ENCODE measurements at places on chromosomes 7 and 10.

GRCh38 chr10:111122127-111122526 is 45.3 kb downstream of the ADRA2A start:
- DNase-seq, result no peak

GRCh38 chr7:35185908-35186731 is 67.8 kb downstream of the TBX20 start:
- no peak for DNase-seq

GRCh38 chr10:97675222-97675621 is 11.8 kb downstream of the AVPI1 start:
- no peak for DNase-seq

DNA sequence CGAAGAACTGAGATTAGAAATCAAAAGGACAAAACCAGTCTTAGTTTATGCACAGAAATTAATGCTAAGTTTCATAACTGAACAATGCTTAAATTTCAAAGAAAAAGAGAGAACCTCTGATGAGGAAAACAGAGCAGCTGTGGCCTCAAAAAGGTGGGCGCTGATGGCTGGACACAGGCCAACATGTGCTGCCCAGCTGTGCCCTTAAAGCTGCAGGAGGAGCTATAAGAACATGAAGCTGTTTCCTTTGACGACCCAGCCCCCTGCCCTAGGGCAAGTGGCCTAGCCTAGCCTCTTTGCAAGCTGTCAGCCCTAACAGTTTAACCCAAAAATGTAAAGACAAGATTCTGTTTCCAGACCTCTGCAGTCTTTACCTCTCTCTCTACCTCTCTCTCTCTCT is 107.7 kb downstream of the GRID1 start:
- no peak for DNase-seq

DNA sequence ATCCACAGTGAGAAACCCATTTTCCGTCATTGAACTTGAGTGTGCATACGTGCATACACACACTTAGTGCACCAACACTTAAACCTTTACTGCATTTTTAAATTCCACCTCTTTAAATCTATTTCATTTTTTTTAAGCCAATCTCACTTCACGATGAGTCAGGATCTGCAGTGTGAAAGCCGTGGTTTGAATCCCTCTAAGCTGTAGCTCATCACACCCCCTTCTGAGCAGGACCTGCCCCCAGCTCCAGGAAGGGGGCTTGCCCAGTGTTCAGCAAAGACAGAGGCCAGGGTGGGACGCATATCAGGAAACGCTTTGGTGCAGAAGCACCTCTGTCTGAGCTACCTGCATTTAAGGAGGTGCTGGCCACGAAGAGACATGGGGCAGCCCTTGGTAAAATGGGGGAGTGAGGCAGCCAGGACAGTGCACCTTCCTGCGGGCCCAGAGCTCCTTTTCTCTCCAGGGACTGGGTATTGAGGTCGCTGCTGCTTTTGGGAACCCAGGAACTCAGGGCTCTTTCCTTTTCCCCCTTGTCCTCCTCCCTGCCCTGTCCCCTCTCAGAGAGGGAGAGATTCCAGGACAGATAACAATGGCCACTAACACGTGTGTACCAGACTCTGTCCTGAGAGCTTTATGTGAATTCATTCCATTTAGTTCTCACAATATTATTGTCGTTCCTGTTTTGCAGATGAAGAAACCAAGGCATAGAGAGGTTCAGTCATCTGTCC is 21.7 kb downstream of the ZNF316 start:
- no peak for DNase-seq

Measured in activated CD4-positive, alpha-beta T cell treated with anti-CD3 and anti-CD28 coated beads for 24 hours (primary cell).